ENCODE measurements at places on chromosomes 11 and 22.

- DNase-seq, result no peak
Measured at GRCh38 chr11:121226415-121227263, 65.9 kb upstream of the SC5D start.

- DNase-seq, result no peak
Measured at GRCh38 chr11:58511636-58512035, 3.7 kb upstream of the OR5B21 start.

- DNase-seq, result no peak
Measured at GRCh38 chr11:44188643-44189042, 93.2 kb downstream of the EXT2 start.

DNA sequence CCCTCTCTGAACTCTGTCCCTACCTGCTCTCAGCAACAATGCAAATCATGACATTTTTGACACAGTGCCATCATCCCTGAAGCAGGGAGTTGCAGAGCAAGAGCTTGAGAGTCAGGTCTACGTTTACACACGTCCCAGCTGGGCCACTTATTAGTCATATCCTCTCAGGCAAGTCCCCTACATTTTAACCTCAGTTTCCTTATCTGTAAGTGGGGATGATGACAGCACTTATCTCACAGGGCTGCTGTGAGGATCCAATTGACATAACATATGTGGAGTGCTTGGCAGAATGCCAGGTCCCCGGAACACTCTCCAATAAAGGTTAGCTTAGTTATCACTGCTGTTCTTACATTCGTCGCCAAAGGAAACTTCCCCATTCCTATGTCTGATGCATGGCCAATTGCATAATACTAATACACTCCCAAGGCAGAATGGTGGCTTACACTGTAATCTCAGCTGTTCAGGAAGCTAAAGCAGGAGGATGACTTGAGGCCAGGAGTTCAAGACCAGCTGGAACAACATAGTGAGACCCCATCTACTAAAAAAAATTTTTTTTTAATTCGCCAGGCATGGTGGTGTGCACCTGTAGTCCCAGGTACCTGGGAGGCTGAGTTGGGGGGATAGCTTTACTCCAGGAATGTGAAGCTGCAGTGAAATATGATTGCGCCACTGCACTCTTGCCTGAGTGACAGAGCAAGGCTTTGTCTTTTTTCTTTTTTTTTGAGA lies 16.6 kb downstream of the ASCC2 start:
- peak; percentile 36 for DNase-seq

- no peak for DNase-seq
Measured at GRCh38 chr11:2797121-2797711, 88.4 kb downstream of the CDKN1C start.

DNA sequence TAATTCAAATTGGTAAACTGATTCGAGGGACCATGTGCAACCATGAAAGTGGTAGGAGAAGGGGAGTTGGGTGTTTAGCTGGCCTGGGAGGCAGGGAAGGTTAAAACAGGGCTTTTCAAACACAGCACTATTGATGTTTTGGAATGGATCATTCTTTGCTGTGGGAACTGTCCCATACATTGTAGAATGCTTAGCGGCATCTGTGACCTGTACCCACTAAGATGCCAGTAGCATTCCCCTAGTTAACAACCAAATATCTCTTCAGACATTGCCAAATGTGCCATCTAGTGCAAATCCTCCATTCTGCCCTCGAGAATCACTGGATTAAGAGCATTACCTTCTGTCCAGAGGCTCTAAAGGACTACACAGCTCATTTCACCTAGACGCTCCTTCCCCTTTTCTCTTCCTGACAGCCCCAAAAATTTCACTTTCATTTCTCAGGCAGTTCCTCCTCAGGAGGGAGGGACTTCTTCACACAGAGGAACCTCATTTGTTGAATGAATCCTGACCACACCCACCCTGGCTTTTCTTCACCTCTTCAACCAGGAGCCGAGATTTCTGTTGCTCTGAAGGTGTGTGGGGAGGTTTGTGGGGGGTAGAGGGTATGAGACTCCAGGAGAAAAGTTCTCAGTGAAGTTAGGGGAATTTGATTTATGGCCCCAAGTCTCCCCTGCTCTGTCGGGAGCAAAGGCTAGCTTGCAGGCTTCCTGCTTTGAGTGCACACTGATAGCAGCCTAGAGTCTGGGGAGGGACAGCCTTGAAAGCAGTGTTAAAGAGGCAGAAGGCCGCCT lies at the start of gene TRIM34:
Gene TRIM34 (plus strand): TSS at position 513 of the 791 bp plus-strand sequence. CDS start 7,331 bp downstream, outside the sequence.
- peak; percentile 33 for DNase-seq

DNA sequence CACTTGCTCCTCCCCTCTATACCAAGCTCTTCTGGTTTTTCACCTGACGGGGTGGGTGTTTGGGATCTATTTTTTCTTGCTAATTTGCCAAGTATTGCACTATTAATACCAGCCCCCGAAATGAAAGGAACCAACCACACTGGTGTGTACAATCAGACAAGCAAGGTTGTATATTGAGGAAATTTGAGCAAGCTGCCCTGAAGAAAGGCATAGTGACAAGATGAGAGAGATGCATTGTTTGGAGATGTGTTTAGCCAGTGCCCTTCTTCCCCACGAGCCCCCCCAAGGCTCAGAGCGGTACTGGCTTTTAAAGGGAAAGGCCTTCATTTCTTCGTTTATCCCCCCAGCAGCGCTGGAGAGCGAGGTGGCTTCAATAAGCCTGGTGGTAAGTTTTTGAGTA lies 15.2 kb upstream of the GAS2L1 start:
- DNase-seq, result no peak

GRCh38 chr11:86183694-86184093 lies 60.9 kb upstream of the EED start:
- DNase-seq, result peak; percentile 52

GRCh38 chr11:19905280-19905853 lies 192.7 kb downstream of the NAV2 start:
- DNase-seq, result no peak

DNA sequence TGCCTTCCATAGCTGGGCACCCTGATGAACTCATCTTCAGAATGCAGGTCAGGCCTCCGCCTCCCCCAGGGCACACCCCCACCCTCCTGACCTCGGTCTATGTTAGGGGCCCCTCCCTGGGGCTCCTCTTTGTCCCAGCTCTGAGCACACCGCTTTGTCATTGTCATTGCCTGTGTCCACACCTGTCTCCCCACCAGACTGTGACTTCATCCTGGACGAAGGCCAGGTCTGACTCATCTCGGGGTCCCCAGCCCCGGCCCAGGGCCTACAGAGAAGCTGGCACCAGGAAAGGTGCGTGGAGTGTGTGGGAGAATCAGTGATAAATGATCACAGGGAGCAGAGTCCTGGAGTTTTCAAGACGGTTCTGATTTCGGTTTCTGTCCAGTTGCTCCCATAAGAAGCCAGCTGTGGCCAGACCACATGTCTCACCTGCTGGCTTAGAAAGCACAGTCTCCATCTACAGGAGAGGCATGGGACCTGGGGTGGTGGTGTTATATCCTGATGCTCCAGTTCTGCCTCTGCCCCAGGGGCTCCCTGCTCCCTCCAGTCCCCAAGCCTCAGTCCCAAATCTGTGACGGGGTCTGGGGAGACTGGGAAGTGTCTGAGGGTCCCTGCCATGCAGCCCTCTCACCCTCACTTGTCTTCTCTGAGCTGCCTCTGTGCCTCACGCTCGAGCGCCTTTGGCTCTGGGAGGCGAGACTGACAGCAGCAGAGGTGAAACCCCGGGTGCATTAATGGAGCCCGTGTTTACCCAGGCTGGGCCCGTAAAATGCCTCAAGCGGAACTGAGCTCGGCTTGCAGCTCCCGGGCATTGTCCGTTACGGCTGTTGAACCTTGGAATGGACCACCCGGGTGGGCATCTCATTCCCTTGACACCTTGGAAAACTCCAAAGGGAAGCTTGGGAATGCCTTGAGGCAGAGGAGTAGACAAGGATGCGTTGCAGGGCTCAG lies 85.5 kb upstream of the WNT11 start:
- no peak for DNase-seq

GRCh38 chr11:27394781-27395228 lies 31.8 kb upstream of the CCDC34 start:
- DNase-seq, result no peak

GRCh38 chr22:43244402-43244801 lies 57.5 kb upstream of the TTLL12 start:
- DNase-seq, result no peak

- no peak for DNase-seq
Measured at GRCh38 chr11:9148035-9148434, 56.6 kb upstream of the SCUBE2 start.

- DNase-seq, result no peak
Measured at GRCh38 chr22:42470366-42471082, 38.3 kb upstream of the NFAM1 start.

GRCh38 chr11:614623-615503 lies 887 bp downstream of the IRF7 start:
- DNase-seq, result no peak

DNA sequence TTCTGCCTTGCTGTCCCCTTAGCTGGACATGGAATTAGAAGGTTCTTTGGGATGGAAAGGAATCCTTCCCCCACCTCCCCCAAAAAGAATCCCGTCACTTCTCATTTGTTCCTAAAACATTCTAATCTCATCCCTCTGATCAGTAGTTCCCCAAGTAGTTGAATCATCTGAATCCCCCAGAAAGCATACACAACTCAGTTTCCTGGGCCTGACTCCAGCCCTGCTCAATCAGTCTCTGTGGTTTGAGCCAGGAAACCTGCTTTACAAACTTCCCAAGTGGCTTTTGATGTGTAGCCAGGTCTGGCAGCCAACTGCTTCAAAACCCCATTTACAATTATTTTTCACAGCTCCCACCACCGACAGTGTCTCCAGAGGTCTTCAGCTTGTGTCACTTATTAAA lies 20.2 kb downstream of the C22orf31 start:
- DNase-seq, result no peak

DNA sequence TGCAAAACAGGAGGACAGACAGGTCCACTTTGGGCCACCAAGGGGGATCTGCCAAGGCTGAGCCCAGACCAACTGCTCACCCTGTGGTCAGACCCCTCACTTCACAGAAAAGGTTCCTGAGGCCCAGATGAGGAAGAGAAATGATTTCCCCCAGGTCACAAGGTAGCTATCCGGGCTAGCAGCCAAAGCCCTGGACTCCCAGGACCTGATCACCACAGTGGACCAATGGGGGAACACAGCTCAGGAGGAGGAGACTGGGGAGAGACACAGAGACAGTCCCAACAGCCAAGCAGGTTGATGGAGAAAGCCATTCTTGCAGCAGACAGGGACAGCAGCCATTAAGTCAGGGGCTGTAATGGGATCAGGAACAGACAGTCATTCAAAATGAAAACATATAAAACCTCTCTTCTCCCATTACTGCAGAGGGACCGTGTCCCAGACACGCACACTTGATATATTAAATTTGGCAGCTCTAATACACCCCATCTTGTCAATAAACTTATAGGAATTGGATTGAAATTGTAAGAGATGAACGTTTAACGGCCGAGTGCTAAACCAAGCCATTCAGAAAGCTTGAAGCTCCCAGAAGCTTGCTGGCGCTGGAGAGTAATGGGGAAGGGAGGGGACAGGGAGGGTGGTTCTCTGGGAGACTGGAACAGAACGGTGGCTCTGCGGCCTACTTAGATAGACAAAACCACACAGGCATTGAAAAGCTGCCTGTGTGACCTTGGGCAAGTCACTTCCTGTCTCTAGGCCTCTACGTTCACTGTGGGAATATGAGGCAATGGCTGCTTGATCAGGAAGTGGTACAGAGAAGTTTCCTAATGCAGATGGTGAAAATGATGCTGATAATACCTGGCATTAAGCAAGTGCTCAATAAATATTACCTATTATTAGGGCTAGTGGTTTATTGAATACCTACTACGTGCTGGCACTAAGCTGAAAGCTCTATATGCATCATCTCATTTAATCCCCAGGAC lies 16.0 kb downstream of the ZMAT5 start:
- DNase-seq, result no peak

GRCh38 chr22:29994943-29995342 lies 85.3 kb upstream of the HORMAD2 start:
- DNase-seq, result no peak
